ENCODE measurements at places on chromosomes 7 and 10.

DNA sequence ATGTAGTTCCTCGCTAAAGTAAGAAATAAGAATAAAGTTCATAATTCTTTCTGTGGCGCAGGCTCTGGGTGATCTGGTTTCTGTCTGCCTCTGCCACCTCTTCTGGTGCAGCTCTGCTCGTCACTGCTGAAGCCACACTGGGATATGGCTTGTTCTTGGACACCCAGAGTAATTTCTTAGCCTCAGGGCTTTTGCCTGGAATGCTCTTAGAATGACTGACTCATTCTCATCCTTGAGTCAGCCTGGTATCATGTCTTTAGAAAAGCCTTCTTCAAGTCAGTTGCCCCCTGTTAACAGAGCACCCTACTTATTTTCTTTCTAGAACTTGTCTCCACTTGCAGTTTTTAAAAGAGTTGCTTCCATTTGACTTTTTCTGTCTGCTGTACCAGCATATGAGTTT lies 2.0 kb downstream of the ZSCAN25 start:
- no peak for DNase-seq

DNA sequence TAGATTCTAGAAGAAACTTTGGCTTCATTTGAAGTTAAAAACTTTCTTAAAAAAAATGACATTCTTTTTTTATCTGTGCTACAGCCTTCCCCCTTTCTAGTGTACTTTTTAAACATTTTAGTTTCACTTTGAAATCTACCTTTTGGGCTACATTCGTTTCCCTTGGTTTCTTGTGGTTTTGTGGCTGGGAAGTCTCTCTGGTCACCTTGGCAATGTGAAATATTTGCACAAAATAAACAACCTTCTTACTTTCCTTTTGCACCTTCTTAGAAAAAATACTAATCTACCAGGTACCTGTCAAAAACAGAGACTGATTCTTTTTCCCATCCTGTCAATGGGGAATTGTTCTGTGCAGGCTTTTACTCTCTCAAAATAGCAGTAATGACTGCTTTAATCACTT lies 350.2 kb downstream of the GATA3 start:
- no peak for DNase-seq

- no peak for DNase-seq
These were observed 17.5 kb downstream of the ZNF138 start for GRCh38 chr7:64811767-64812166.

GRCh38 chr7:11579141-11579540 lies 252.9 kb downstream of the THSD7A start:
- no peak for DNase-seq

- DNase-seq: no peak
These were observed 33.6 kb downstream of the GHRHR start for GRCh38 chr7:30997316-30997715.

DNA sequence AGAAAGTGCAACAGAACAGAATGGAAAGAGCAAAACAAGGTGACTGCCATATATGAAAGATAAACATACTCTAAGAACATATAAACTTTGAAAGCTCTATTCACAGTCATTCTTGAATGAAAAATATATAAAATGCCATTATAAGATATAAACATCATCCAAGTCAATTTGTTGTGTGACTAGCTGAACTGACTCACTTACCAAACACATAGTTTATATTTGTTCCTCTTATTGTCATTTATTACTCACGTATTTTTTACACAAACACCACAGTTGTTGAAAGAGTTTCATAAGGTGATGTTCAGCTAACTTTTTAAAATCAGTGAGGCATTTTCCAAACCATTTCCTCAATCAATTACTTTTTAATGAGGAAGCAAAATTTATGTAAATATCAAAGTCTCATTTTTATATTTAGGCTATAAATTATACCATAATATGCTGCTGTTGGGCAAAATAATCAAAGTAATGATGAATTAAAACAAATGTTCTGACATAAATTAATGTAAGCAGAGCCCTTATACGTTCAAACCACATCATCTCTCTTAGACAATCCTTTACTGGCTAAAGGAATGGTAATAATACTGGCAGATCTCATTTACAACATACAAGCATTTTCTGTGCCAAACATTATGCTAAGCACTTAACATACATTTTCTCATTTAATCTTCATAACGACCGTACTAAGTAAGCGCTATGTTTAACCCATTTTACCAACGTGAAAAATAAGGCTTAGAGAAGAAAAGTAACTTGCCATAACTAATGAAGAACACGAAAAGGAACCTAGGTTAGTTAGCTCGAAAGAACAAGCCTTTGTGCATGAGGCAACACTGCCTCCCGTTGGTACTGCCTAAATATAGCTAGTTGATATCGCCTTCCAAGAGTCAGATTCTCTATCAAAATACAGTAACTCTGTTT lies 7.3 kb downstream of the LRRN3 start:
- DNase-seq: peak; percentile 9

DNA sequence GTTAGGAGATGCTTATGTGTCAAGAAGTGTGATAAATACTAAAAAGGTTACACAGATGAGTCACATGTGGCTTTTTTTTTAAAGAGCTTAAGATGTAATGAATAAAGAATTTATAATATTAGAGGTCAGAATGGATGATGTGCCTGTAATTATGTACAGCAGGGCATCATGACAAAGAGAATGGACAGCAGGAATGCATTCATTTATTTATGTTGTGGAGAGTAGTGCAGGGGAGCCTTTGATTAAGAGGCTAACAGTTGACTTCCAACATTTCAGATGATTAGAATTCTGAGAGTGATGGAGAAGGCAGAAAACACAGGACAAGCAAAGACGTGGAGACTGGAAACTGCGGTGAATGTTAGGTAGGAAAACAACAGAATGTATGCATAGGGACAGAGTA lies 691.4 kb upstream of the POM121L12 start:
- no peak for DNase-seq

DNA sequence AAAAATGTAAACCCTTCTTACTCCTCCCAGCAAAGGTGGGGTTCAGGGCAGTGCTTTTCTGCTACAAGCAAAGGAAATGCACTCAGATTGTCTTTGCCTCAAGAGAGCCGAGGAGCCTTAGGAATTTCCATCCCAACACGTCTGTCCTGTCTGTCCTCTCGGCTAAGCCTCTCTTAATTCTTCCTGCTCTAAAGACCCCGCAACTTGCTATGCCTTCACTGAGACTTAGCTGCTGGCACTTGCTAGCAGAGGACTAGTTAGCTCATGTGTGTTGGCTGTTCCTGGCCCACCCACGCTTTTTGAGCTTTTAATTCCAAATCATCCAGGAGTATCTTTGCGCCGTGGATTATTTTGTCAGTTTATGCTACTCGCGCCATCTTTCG lies 481 bp upstream of the NPM3 start:
- no peak for DNase-seq

GRCh38 chr10:118307220-118307619 lies 34.9 kb downstream of the FAM204A start:
- DNase-seq: no peak

DNA sequence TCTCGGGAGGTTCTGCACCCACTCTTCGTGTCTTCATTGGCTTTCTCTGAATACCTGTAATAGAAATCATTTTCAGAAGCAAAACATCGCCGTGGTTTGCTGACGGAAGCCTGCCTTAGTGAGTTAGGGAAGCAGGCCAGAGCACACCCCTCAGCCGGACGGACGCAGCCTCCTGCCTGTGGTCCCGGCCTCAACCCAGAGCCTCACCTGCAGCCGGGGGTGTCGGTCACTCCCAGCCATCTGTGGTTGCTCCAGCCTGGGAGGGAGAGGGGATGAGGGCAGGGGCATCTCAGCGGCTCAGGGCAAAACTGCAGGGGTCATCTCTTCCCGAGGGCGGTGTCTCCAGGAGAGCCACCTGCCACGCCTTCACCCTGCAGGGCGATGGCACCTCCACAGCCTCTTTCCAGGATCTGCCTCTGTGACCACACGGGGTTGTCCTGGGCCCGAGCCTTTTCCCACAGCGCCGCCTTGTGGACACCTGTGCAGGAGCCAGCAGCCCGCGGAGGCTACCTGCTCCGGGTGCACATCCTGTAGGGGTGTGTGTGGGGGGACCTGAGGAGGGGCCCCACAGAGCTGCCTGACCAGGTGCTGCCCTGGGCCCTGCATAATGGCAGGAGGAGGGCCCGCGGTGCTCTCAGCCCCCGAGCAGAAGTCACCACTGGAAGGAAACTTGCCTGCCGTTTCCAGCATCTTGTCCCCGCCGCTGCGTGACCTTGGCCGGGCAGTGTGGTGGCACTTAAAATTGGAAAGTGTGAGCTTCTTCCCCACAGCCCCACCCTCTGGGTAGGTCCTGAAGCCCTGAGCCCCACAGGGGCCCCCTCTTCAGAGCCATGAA lies 21.6 kb upstream of the AP5Z1 start:
- DNase-seq: no peak

DNA sequence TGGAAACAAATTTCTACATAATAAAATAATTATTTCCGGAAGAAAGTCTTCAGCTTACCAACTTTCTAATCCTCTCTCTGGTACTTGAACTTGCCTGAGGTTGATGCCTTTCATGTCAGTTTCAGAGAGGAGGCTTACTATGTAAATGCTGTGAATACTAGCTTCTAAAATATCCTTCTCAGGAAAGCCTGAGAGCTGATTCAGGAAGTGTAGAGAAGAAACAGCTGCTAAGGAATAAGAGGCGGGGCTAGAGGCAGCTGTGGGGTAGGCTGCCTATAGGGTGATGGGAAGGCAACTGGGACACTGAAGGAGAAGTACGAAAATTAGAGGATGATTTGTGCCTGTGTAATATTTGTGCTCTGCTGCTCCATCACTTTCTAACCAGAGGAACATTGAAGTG lies 69.3 kb downstream of the AVL9 start:
- DNase-seq: no peak

DNA sequence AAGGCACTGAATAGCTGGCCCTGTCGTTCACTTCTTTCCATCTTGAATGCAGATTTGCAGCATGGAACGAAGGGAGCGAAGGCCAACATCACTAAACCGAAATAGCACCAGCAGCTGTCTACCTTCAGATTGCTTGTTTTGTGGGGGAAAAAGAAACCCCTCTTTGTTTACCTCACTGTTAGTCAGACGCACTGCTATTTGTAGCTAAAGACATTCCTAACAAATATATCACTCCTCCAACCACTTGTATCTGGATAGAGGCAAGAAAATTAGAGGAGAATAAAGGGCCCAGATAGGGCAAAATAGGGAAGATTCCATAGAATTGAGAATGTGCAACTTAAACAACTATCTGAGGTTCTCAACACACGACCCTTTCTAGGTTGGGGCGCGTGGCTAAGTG lies 26.5 kb downstream of the ANK3 start:
- no peak for DNase-seq

GRCh38 chr10:132339276-132339675 lies 7.3 kb downstream of the LRRC27 start:
- DNase-seq: no peak

GRCh38 chr10:25978771-25979170 lies 44.7 kb downstream of the MYO3A start:
- no peak for DNase-seq

- no peak for DNase-seq
These were observed 63.2 kb upstream of the OPALIN start for GRCh38 chr10:96421995-96422394.

GRCh38 chr10:74153123-74153522 lies 2.1 kb downstream of the ADK start:
- no peak for DNase-seq

- DNase-seq: no peak
These were observed 304.5 kb downstream of the SDHAF3 start for GRCh38 chr7:97422046-97422445.

DNA sequence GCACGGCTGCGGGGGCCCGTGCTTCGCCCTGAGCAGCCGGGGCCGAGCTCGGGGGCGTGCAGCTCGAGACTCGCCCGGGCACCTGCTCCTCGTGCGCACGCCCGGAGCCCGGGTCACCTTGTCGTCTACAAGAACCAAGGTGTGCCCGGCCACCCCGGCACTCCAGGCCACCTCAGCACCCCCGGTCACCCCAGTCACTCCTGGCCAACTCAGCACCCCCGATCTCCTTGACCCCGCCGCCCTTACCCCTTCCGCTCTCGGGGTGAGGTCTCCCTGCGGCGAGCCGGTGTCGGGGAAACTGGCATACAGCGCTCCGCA lies 268 bp upstream of the IGFBP3 start:
- DNase-seq: no peak

DNA sequence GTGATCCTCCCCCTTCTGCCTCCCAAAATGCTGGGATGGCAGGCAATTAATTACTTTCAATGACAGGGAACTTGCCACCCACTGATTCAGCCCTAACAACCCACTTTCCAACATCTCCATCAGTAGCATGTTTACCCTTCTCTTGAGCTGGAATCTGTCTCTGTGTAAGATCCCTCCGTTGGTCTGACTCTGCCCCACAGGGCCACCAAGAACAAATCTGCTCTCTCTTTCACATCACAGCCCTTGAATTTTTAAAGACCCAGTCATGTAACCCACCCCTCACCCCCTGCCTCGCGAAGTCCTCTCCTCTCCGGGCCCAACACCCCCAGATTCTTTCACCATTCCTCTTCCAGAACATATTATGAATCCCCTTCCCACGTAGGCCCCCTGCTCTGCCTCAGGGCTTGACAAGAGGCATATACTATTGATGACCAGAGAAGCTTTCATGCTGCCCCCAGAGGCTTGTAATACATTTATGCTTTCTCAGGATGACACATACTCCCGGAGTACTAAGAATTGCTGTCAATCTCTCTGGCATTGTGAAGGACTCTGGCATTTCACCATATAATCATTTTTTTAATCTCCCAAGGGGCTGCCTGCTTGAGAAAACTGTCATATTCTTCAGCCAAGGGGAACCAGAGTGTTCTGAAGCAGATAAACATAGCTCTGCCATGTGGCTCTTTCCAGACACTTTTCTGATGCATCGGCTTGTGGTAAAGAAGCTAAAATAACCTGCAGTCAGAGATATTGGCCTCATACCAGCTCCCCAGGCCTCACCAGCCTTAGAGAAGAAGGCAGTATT lies 179.2 kb upstream of the AUTS2 start:
- DNase-seq: no peak

DNA sequence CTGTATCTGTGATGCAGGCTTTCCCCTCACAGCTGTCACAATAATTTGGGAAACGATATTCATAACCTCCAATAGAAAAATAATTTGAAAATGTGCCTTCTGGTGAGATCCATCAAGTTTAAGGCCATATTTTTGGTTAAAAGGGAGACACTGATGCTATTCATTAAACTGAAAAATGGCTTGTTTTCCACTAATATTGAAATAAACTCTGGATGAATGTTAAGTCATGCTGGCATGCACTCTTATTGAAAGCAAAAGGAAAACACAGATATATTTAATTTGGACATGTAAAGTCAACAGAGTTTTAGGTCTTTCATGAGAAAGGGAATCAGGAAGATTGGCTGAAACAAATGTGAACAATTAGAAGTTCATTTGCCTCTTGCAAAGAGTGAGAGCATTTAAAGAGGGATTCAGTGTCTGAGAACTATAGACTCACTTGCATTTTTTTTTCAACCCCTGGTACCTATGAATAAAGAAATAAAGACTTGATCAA lies 879.2 kb downstream of the LRMDA start:
- DNase-seq: no peak

GRCh38 chr10:60664859-60665258 lies 113.4 kb upstream of the CDK1 start:
- no peak for DNase-seq

- no peak for DNase-seq
These were observed 71.0 kb upstream of the SH2B2 start for GRCh38 chr7:102215711-102216110.
